ENCODE measurements at places on chromosomes 2 and 18.

- no peak for DNase-seq
These were observed 693.9 kb downstream of the SATB2 start for GRCh38 chr2:198763793-198764192.

GRCh38 chr2:144067506-144067905 lies 452.4 kb downstream of the ZEB2 start:
- DNase-seq: no peak

DNA sequence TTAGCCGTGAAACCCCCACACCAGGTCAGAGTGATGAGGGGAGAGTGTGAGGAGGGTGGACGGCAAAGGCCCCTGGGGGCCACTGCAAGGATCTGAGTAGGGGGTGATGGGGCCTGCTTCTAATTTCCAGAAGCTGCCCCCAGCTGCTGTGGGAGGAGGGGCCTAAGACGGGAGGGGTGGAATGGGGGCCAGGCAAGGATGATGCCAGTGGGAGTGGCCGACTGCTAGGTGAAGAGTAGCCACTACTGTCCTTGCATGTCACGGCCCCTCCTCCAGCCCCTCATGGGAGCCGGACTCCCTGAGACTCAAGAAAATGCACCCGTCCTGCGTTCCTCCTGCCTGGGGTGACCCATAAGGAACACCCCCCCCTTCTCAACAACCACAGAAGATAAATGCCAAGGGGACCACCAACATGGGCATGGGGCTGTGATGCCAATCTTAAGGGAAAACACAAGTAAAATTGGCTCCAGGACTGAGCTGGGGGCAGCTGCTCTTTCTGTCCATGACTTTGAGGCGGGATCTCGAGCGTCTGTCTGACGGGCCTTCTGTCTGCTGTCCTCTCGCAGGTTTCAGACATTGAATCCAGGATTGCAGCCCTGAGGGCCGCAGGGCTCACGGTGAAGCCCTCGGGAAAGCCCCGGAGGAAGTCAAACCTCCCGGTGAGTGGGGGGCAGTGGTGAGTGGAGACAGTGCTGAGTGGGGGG lies 24.2 kb upstream of the PRLH start:
- no peak for DNase-seq

DNA sequence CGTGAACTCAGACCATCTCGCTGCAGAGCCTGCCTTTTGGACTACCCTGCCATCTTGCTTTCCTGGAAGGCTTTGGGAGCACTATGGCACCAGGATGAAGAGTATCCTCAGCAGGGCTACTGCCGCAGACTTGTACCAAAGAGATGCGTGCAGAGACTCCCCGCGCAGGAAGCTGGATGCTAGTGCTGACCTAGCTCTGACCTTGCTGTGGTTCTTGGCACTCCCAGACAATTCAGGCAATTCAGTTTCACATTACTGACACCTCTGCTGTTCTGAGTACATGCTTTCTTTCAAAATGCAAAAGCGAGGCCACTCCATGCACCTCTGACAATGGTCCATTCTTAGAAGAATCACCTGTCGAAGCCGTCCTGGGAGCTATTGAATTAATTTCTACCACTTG lies 251.5 kb upstream of the MEX3C start:
- no peak for DNase-seq

DNA sequence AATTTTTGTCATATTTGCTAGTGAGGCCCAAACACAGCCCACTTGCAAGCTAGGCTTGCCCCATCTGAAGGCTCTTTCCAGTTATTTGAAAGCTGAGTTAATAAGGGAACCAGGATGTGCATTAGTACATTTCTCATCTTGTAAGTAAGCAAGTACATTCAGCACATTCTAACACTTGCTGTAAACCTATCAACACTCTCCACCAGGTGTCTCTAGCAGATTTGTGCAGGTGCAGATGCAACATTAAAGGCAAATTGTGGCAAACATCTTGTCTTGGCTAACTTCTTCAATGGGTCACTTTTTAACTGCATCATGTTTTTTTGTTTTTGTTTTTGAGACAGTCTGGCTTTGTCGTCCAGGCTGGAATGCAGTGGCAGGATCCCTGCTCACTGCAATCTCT lies 25.3 kb upstream of the MFSD6 start:
- peak; percentile 35 for DNase-seq

DNA sequence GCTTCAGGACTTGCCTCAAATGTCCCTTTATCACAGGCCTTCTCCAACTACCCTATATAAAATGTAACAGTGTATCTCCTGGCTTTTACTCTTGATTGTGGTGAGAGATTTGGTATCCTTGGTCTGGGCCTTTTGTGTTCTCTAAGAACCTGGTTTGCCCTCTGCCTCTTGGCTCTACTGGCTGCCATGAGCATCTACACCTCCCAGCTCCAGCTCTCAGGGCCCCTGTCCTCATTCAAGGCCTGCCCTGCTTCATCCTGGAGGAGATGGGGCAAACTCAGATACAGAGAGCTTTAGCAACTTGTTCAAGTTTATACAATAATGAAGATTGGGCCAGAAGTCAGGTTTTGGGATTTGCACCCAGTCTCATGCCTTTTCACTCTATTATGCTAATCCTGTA lies 45.0 kb downstream of the QPCT start:
- no peak for DNase-seq

DNA sequence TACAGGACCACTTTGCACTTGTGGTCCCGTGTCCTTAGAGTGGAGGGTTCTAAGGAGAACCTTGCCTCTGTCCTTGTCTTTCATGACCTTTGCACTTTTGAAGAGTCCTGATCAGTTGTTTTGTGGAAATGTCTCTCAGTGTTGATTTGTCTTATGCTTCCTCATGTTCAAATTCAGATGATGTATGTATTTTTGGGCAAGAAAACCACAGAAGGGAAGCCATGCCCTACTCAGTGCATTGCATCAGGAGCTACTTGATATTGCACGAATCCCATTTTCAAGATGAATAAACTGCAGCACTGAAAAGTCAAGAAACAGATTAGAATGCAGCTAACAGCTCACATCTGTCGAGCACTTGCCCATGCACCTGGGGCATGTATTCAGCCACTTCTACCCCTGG lies 152.2 kb downstream of the INHBB start:
- no peak for DNase-seq

- DNase-seq: no peak
These were observed 143.4 kb downstream of the RPIA start for GRCh38 chr2:88834866-88835265.

DNA sequence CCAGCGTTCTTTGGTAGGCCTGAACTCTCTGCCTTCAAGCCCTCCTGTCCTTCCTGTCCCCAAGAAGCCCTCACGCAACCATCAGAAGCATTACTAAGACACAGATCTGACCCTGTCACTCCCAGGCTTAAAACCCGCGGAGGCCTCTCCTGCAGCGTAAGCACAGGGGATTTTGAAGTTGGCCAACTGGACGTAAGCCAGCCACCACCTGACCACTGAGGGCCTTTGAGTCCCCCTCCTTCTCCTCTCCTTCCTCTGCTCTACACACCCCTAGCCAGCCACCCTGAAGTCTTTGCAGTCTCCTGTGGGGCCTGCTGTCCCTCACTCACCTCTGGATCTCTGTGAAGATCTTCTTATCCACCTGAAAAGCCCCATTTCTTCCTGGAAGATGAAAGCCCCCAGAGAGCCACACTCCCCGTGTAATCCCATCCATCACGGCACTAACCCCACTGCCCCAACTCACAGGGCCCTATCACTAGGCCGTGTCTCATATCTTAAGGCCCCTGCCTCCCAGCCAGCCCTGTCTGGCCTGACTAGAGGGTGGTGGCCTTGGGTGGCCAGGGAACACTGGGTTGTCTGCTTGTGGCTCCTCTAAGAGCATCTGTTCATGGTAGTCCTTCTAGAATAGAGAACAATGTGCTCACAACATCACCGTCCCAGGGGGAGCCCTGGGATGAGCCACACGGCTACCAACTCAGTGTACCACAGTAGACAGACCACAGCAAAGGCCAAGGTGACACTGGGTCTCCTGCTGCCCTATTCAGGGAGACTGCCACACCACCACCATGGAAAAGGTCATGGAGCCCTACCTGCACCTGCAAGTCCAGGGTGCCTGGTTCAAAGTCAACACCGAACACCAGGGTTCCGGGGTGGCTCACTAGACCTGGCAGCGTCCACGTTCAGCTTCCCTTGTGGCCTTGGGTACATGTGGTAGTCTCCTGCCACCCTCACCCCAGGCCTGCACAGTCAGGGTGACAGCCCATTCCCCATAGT lies 191.6 kb downstream of the ZBTB7C start:
- DNase-seq: no peak

GRCh38 chr2:209468846-209469245 lies 45.0 kb downstream of the MAP2 start:
- DNase-seq: no peak

DNA sequence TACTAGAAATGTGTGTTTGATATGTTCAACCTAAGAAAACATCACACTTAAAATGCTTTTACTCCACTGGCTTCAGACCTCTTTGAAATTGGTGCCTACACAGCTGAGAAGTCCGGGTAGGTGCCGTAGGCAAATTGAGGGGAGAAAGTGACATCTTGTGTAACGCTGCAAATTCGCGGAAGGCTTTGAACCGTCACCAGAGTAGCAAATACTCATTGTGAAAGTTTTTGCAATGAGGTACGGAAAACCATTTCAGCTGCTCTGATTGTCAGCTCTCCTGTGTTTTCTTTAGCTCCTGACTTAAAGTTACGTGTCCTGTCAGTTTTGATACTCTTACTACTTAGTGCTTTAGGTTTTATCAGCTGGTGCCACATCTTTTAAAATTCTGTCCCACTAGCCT lies 224.5 kb downstream of the FAM210A start:
- DNase-seq: no peak

- DNase-seq: no peak
These were observed 7.6 kb downstream of the DLX1 start for GRCh38 chr2:172092716-172093415.

- DNase-seq: no peak
These were observed 154.9 kb downstream of the CAPN13 start for GRCh38 chr2:30652271-30652915.

DNA sequence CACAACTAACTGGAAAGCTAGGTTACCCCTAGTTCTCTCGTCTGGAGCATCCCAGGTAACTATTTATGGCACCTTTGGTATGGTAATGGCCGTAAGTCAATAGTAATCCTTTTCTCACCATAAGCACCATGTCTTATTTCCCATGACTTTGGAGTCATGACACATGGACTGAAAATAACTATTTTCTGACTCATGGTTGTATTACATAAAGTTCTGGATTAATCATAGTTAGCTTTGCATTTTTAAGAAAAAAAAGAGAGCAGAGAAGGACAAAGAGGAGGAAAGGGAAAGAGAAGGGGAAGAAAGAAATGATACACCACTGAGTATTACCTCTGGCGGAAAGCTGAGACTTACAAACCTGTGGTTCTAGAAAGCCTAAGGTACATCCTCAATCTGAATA lies 99.3 kb downstream of the BIN1 start:
- no peak for DNase-seq

GRCh38 chr2:229780856-229781773 lies 66.8 kb upstream of the DNER start:
- no peak for DNase-seq

DNA sequence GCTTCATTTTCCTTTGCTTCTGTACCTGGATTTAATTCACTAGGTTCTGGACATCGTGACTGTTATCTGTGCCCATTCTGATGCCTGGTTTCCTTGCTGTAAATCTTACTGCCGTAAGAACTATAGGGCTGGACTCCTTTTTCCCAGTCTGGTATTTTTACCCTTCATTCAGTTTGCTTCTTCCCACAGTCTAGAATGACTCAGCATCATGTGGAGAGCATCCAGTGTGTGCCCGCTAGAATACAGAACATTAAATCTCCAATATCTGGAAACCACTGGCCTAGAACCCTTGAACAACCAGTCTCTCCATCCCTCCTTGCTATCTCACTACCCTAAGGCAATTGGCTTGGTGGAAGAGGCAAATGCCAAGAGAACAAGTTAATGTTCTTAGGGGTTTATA lies 1075.4 kb upstream of the ZEB2 start:
- no peak for DNase-seq

GRCh38 chr2:120005834-120006521 lies 6.9 kb upstream of the EPB41L5 start:
- DNase-seq: no peak

DNA sequence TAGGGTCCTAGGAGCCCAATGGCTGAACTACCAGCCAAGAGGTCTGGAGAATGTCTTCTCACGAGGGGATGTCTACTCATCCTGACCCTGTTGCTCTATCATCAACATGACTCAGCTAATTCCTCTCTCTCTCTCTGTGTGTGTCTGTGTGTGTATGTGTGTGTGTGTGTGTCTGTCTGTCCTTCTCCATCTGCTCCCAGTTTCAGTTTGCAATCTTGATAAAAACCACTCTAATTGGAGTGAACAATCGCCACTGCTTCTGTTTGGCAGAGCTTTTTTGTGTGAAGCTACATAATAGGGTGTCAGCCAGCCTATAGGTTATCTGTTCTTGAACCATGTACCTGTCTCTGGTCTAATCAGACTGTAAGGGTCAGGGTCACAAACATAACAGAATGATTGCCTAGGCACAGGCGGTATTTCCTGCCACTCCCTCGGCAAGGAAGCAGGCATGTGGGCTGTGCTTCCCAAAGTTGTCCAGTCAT lies 219.8 kb downstream of the SH3BP4 start:
- no peak for DNase-seq

DNA sequence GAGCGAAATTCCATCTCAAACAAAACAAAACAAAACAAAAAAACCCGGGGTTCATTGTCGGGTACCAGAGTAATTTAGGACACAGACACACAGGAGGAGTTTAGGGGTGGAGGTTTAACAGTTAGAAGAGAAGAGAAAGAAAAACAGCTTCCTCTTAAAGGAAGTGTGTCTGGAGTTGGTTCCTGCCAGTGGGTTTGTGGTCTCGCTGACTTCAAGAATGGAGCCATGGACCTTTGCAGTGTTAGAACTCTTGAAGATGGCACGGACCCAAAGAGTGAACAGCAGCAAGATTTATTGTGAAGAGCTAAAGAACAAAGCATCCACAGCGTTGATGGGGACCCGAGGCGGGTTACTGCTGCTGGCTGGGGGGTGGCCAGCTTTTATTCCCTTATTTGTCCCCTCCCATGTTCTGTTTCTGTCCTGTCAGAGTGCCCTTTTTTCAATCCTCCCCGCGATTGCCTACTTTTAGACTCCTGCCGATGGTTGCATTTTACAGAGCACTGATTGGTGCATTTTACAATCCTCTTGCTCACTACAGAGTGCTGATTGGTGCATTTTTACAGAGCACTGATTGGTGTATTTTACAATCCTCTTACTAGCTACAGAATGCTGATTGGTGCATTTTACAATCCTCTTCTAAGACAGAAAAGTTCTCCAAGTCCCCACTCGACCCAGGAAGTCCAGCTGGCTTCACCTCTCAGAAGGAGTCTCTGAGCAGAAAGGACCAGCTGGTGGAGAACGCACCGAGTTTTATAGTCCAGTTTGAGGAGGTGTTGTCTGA lies 28.7 kb upstream of the ATP8B1 start:
- no peak for DNase-seq

GRCh38 chr2:3334392-3335345 lies 42.9 kb downstream of the EIPR1 start:
- no peak for DNase-seq

- DNase-seq: no peak
These were observed 50.1 kb downstream of the CD226 start for GRCh38 chr18:69897397-69898108.

- no peak for DNase-seq
These were observed 49.7 kb upstream of the CDC42EP3 start for GRCh38 chr2:37721201-37721560.
